ENCODE measurements at places on chromosomes 5 and 9.

- no peak for DNase-seq
These were observed 663.2 kb downstream of the TLR4 start for GRCh38 chr9:118367383-118367782.

DNA sequence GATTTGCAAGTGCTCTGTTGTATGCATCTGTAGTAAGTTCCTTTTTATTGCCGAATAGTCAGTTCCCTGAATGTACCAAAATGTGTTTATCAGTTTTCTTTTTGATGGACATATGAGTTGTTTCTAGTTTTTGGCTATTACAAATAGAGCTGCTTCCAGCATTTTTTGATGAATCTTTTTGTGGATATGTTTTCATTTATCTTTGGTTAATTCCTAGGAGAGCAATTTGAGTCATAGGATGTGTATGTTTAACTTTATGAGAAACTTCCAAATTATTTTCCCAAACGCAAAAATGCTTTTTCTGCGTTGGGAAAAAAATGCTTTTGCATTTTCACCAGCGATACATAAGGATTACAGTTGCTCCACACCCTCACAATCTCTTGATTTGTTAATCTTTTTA lies 287.7 kb downstream of the FER start:
- DNase-seq = no peak

- no peak for DNase-seq
These were observed 56.5 kb upstream of the ANGPTL2 start for GRCh38 chr9:127178686-127179632.

DNA sequence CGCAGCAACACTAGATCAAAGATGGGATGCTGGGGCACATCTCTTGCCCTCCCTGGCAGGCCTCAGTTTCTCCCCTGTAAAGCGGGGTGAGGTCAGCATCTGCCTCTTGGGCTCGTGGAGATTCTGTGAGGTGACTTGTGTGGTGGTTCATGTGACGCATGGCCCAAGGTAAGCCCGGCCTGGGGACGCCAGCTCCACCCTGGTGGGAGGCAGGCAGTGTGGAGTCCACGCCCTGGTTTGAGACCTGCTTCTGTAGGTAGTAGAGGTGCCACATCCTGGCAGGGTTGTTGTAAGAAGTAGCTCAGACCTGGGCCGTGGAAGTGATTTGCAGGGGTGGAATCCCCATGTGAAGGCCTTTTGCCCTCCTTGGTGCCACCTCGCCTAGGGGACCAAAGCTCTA lies 101.5 kb downstream of the DAB2IP start:
- no peak for DNase-seq

DNA sequence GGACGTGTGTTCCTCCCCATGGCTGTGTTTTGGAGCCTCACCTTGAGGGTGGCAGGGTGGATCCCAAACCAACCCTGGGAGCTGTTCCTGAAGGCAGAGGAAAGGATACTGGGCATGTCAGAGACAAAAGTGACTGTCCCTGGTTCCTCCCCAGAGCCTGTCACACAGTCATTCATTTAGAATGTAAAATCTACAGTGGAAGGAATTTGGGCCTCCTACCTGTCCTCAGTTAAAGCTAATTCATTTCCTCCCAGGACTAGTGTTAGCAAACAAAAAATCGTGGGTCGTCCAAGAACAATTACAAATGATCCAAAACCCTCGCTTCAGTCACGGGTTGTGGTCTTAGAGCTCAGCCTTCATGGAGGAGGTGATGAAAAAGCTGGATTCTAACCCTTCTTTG lies 83.2 kb downstream of the NDFIP1 start:
- DNase-seq = no peak

GRCh38 chr5:55187370-55187769 lies 14.4 kb upstream of the CDC20B start:
- no peak for DNase-seq

- DNase-seq = no peak
These were observed 221.1 kb downstream of the COMMD10 start for GRCh38 chr5:116305899-116306298.

GRCh38 chr9:127307802-127308201 lies 43.2 kb downstream of the GARNL3 start:
- no peak for DNase-seq

DNA sequence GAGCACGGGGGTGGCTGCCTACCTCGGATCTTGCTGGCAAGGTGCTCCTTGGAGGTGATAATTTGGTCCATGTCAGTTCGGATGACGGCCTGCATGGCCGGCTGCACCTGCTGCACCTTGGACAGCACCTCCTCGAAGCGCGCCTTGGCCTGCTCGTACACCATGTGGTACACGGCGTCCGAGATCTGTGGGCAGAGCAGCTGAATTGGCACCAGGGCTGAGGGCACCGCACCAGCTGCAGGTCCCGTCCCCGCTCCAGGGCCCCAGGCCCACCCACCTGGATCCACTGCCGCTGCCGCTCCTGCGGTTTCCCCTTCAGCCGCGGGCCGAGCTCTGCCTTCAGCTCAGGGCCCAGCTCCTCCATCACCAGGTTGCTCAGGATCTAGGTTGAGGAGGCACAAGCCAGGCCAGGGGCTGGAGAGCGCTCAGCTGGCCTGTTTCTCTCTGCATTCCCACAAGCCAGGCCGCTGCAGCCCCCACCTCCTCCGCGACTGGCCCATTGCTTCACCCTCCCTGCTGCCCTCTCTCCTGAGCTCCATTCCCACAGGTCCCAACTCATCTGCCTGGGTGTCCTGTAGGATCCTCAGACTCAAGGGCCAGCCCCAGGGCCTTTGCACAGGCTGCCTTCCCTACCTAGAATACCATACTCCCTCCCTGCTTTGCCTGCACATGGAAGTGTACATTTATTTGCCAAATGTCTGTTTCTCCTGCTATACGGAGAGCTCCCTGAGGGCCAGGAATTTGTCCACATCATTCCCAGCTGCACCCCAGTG lies 65.7 kb downstream of the LRSAM1 start:
- no peak for DNase-seq

- DNase-seq = no peak
These were observed 147.9 kb upstream of the TBCA start for GRCh38 chr5:77924081-77924480.

DNA sequence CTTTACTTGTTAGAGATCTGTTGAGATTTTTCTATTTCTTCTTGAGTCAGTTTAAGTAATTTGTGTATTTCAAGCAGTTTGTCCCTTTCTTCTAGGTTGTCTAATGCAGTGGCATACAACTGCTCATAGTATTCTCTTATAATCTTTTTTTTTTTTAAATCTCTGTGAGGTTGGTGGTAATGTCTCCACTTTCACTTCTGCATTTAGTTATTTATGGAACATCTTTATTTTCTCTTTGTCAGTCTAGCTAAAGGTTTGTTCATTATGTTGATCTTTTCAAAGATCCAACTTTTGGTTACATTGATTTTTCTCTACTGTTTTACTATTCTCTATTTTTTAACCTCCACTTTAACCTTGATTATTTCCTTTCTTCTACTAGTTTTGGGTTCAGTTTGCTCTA lies 13.8 kb downstream of the FOXE1 start:
- no peak for DNase-seq

- no peak for DNase-seq
These were observed 430.9 kb downstream of the CHSY3 start for GRCh38 chr5:130335117-130335516.

DNA sequence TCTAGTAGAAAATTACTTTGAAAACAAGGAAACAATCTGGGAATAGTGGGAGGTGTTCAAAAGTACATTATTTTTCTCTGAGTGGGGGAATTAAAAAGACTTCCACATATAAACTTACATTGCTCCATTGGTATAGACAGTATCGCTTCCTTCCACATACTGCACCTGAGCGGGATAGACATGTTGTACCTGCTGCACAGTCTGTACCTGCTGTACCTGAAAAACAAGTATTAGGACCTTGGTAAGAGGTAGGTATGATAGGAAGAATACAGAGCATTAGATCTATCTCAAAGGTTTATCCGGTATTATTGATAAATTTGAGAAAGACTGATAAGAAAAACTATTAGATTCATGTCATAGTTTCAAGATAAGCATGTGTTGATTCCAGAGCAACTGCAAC lies 179.3 kb downstream of the RFX3 start:
- DNase-seq = no peak

DNA sequence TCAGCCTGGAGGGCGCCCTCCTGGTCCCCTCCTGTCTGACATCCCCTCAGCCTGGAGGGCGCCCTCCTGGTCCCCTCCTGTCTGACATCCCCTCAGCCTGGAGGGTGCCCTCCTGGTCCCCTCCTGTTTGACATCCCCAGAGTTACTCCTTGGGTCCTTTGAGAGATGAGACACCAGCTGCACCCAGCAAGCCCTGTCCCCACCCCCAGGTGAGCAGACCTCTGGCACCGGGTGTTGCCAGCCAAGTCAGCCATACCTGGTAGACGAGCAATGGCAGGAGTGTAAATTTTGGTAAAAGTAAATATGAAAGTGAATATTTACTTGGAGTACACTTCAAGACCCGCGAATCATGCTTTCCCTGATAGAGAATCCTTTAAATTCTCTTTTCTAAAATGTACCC lies 25.4 kb downstream of the EXOC3 start:
- no peak for DNase-seq

Data from NCI-H446 treated with DMSO at 0.1 percent for 48 hours (cell line).